Suppressor macrophage (primary cell): ENCODE measurements at places on chromosomes 3 and 15.

DNA sequence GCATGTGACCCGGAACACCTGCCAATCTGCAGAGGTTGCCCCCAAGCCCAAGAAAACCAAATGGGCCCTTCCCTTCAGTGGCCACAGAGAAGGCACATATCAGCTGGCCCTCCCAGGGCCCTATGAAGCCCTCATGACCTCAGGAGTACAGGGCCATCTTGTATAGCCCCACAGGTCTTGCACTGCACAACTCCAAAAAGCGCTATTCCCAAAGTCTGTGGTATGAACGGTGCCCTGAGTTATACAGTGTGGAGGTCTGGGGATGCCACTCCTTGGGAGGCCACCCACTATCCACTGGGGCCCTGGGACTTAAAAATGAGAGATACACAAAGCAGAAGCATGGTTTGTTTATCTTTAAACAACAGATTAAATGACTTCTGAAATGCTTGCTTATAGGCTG lies 61.5 kb downstream of the CAPN7 start:
- no peak for DNase-seq

GRCh38 chr3:61227799-61228198 lies 23.5 kb downstream of the FHIT start:
- no peak for DNase-seq

GRCh38 chr3:53269888-53270880 lies 14.4 kb upstream of the TKT start:
- peak; percentile 88 for DNase-seq

DNA sequence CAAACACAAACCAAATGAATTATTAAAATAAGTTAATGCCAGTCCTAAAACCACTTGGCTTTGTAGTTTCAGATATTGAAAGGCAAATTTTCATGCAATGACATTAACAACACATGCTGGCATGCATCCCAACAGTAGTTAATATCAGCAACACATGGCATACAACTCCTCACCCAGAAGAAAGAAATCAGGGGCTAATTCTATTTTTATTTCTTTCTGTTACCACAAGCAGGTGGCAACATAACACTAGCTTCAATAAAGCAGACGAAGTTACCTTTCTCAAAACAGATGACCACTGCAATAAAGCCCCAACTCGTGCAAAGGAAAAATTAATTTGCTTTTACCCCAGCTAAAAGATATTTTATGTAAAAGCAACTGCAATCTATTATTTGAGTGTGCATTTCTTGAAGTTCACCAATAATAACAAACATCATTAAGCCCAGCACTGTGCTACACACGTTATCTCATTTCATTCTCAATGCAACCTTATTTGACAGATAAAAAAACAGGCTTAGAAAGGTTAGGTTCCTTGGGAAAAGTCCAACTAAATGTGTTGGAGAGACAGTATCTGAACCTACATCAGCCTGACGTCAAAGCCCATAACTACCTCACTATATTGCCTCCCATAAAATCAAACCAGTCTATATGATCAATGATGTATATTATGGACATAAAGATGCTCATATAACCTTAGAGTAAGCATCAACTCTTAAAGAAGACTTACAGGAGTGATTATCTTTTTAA lies 2.8 kb downstream of the TOP2B start:
- no peak for DNase-seq

DNA sequence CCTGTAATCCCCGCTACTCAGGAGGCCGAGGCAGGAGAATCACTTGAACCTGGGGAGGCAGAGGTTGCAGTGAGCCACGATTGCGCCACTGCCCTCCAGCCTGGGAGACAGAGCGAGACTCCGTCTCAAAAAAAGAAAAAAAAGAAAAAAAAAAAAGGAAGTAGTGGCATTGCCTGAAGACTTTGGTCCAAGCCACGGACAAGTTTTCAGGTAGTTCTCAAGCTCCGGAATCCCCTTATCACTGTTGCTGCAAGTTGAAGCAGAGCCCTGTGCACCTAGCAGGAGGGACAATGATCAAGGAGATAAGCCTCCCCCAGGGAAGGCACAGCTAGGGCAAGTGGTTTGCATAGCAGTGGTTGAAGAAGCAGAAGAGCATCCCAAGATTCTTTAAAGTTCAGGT lies 97.6 kb downstream of the MEX3B start:
- no peak for DNase-seq

GRCh38 chr15:88982304-88982945 lies 69.2 kb upstream of the MFGE8 start:
- peak; percentile 64 for DNase-seq

DNA sequence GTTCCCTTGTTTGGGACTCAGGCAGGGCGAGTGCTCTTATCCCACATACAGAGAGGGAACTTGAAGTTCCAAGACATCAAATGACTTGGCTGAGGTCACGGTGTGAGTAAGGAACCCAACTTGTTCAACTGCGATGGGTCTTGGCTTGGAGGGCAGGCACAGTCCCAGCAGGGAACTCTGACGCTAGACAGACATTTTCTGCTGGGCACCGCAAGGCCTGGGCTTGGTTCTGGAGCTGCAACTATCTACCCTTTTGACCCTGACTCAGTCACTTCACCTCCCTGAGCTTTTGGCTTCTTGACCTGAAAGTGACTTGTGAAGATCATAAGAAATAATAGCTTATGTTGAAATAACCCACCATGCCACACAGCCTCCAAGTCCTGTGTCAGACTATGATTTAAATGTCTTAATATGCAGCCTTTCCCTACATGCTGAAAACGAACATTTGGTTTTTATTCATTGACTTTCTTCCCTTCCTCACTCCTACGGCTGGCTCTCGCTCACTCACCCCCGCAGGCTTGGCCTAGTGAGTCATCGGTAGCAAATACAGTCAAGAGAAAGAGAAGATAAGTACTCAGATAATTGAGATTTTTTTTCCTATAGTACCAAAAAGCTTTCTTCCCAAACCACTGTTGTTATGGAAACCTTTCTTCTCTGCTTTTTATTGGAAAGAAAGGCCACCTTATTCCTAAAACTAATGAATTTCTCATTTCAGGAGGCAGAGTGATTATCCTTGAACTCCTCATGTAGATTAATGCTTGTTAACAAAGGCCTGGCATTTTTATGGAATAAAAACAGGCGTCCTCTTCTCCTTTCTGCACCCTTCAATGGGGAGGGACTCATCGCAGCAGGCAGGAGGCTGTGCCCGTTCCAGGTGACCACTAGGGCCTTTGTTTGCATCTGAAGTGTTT lies 178.4 kb downstream of the ATP10A start:
- peak; percentile 30 for DNase-seq

GRCh38 chr3:125515421-125515820 lies 4.6 kb downstream of the SNX4 start:
- no peak for DNase-seq

DNA sequence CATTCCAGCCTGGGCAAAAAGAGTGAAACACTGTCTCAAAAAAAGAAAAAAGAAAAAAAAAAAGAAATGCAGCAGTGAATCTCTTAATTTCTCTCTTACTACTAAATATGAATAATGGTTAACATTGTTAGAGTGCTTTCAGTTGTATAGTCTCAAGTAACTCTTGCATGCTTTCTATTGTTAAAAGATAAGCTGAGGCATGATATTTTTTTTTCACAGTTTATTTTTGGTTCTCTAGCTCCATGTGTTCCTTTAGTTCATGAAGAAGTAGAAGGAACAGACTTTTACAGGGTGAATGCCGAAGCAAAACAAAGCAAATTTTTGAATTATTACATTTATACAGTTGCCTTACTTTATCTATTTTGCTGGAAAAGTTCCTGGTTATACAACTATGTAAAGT lies 1180.9 kb downstream of the OTOL1 start:
- no peak for DNase-seq

- DNase-seq = no peak
These were observed 82.8 kb downstream of the SEMA5B start for GRCh38 chr3:122944671-122945161.

DNA sequence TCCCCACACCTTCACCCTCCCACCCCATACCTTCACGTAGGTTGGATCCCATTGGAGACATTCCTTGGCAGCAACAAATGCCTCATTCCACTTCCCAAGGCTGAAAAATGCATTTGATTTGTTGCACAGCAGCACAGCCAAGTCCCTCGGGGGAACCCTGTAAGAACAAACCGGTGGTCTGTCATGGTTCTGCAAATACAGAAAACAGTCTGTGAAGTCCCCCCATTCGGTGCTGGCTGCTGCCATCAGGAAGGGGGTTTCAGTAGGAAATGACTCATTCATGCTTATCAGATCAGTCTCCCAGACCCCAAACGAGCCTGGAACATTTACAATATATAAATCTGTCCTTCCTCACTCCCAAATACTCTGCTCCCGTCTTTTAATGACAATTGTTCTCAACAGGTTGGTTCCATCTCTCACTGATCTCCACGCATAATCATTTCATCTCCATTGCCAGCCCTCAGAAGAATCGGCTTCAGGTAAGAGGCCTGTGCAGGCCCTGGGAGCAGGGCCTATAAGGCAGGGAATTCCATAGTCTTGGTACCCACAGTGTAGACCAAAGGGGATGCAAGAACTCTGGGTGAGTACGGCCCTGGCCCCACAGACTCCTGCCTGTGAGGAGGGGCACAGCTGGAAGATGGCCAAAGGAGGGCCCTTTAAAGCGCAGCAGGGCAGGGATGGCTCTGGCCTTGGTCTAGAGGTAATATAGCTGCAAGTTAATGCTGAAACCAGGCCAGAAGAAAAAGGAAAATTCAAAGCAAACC lies 41.6 kb downstream of the TRANK1 start:
- no peak for DNase-seq

GRCh38 chr15:70853318-70853972 lies 512 bp downstream of the LARP6 start:
- DNase-seq = no peak

- DNase-seq = peak; percentile 81
These were observed at the start of gene DLEC1 for GRCh38 chr3:38039101-38039898. Gene DLEC1 (plus strand): TSS chr3:38039208. CDS start chr3:38039226, 18 bp downstream.

DNA sequence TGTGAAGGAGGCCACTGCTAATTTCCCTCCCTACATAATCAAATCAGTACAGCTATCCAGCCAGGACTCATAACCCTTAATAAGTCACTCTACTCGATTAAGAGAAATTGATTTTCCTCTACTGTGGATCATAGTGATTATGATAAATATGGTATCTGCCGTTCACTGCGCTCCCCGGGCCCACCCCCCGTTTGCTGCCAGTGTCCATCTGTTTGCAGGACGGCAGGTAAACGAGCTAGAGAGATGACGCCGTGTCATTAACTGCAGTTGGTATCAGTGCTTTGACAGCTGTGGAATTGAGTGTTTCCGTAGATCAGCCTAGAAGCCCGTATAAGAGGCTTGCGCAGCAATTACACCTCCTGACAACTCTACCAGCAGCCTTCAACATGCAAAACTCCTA lies 94.9 kb downstream of the ROBO2 start:
- no peak for DNase-seq

DNA sequence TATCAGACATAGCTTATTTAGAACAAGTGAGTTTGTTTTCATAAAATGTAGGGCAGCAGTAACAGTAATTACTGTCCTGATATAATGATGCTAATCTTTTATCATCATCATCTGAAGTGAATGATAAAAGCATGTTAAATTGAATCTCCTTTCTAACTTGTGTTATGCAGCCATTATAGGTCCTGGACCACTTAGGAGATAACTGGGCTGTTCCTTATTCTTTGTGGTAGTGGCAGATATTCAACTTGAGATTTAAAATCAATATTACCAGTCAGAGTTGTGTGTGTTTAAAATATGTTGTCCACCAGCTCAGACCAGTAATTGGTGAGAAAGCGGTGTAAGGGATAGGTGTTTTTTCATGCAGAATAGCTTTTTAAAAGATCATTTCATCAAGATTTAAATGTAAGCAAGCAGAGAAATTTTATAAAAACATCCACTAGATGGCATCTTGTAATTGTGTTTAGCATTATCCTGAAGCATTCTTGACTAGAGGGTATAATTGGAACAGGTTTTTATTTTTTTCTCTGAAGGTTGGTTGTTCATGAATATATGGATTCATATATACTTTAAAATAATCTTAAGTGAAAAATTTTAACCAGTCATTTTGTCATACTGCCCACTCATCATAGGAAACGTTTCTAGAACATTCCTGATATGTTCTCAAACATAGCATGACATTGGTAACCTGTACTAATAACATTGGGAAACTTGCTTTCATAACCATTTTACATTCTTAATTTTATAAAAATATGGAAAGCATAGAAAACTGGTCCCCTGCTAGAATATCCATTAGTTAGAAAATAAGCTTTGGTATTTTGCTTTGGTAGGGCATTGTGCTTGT lies 153.9 kb downstream of the BBX start:
- DNase-seq = peak; percentile 71

- DNase-seq = no peak
These were observed 355.3 kb upstream of the DCBLD2 start for GRCh38 chr3:99256788-99257187.

- DNase-seq = no peak
These were observed 57.3 kb upstream of the SPRED1 start for GRCh38 chr15:38195191-38195901.

GRCh38 chr3:29754346-29754745 lies 473.5 kb downstream of the RBMS3 start:
- DNase-seq = no peak

DNA sequence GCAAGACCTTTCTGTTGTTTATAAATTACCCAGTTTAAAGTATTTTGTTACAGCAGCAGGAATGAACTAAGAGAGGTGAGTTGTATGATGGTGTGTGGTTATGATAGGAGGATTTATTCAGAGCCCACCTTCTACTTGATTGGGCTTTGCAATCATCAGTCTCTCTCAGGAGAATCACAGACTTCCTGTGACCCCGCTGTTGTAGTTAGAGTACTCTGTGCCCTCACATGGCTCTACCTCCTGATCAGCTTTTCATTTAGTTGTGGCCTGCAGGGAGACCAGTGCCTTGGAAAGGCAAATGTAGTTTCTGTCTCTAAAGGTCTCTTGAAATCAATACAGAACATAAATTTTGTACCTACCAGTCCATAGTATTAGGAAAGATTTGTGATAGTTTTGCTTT lies 7.6 kb upstream of the P2RY14 start:
- DNase-seq = no peak

- DNase-seq = no peak
These were observed 85.1 kb downstream of the LPP start for GRCh38 chr3:188239035-188239434.

DNA sequence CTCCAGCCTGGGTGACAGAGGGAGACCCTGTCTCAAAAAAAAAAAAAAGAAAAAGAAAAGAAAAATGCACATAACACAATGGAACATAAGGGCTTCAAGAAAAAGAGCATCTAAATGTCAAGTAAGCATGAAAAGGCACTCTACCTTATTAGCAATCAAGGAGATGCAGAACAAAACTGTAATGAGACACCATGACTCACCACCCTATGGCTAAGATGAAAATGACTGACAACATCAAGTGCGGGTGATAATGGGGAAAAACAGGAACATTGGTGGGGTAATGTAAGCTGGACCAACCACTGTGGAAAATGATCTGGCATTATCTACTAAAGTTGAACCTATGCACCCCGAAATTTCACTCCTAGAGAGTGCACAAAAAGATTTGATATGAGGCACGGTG lies 19.6 kb upstream of the NSMCE3 start:
- DNase-seq = no peak
